ENCODE measurements at places on chromosomes 2 and 18.

DNA sequence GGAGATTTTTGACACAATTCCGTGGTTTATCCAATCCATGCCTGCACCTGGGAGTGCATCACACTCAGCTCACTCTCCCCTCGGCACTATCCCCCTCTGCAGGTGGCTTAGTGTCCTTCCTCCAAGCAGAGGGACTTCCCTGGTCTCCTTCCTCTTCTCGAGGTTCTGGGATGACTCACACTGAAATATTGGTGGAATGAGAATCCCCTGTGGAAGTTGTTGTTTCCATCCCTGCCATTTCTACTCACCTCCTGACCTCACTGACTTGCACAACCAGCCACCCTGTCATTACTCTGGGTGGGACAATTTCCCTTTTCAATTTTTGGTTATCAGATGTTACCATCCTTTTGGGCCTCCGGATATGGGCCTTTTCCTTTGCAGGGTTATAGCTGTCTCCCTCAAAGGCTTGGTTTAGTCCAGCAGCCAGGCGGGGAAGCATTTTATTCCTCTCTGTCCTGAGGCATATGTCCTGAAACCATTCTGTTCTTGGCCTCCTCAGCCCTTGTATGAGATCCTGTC is 59.9 kb downstream of the PTPRM start:
- DNase-seq = no peak

- no peak for DNase-seq
Measured at GRCh38 chr18:73201940-73202339, 334.2 kb upstream of the NETO1 start.

- no peak for DNase-seq
Measured at GRCh38 chr2:174465327-174465726, 21.5 kb downstream of the GPR155 start.

- peak; percentile 31 for DNase-seq
Measured at GRCh38 chr2:44705876-44706480, 235.5 kb upstream of the SIX3 start.

GRCh38 chr2:30641765-30642345 is 165.4 kb downstream of the CAPN13 start:
- DNase-seq = peak; percentile 86

GRCh38 chr2:168742258-168742932 is 60.0 kb upstream of the NOSTRIN start:
- DNase-seq = no peak

GRCh38 chr18:64379662-64380061 is 230.8 kb upstream of the LINC00305 start:
- no peak for DNase-seq

All from NCI-H2081 treated with DMSO at 0.1 percent for 48 hours (cell line).